ENCODE measurements at places on chromosomes 16 and 17.
A peak's percentile ranks its signal among the peaks of the same experiment; 100 is the strongest.

DNA sequence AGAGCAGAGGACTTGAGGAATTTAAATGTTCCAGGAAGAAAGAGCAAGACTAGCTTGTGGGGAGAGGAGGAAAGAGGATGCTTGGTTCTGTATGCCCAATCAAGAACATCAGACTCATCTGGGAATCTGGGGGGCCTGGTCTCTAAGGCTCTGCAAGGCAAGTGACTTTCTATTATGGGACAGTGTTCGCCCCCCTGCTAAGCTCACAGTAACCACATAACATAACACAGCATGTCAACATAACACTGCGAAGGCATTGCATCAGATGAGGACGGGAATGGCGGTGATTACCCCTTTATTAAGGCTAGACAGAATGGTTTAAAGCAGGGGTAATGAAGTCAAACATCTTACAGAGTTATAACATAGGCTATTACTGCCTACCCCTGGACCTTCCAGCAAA is 176.6 kb upstream of the IRX6 start:
- no peak for DNase-seq

DNA sequence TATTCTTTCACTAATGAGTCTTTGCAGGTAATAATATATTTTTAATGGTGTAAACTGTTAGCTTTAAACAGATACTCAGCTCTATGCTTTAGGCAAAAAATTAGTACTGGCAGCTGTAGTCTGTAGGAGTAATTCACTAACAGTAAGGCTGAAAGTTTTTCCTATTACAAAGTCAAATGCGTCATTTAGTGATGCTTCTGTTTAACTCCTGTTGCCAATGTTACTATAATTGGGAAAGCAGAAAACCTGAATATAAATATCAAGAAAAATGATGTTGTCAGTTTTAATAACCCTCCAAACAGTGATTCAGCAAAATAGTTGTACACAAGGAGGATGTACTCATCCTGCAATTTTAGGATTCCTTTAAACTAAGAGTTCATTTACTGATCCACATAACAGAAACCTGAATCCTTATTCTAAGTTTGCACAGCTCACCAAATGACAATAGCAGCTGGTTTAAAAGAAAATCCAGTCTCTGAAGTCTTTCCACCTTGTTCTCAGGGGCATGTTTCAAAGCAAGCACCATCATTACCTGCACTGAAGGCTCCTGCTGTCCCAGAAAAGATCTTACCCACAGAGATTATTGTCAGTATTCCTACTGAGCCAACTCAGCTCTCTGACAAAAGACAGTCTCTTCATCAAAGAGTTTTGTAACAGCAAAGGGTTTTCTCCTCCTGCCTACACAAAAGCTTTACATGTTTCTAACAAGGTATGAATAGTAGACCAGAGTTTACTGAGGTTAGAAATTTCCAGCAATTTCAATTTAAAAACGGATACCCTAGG is 4.2 kb downstream of the CDR2 start:
- no peak for DNase-seq

DNA sequence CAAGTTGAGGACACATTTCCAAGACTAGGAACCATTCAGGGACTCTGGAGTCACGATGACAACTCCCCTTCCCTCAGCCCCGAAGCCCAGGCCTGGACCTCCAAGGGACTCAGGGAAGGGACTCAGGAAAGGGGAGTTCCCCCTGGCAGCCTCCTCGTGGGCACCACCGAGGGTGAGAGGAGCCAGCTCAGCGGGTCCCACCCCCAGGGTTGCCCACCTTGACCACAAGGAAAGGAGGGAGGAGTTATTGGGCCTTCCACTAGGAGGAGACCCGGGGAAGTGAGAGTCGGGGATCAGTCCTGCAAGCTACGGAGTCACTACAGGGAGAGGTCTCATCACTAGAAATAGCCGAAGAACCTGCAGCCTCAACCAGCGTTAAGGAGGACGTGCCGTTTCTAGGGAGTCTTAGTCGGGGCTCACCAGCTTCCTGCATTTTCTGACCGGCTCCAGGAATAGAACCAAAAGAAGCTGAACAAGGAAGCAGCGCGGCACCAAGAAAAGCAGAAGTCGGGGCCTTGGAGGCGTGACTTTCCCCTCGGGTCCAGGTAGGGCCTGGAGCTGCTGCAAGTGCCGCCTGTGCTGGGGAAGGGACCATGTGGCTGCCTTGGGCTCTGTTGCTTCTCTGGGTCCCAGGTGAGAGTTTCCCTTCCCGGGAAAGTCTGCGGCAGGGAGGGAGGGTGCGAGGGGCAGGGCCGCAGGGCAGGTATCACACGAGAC is at the start of gene CD300A:
Gene CD300A (plus strand): TSS at position 524 of the 717 bp plus-strand sequence. CDS start 70 bp downstream, at position 594.
- DNase-seq, result peak; percentile 51

DNA sequence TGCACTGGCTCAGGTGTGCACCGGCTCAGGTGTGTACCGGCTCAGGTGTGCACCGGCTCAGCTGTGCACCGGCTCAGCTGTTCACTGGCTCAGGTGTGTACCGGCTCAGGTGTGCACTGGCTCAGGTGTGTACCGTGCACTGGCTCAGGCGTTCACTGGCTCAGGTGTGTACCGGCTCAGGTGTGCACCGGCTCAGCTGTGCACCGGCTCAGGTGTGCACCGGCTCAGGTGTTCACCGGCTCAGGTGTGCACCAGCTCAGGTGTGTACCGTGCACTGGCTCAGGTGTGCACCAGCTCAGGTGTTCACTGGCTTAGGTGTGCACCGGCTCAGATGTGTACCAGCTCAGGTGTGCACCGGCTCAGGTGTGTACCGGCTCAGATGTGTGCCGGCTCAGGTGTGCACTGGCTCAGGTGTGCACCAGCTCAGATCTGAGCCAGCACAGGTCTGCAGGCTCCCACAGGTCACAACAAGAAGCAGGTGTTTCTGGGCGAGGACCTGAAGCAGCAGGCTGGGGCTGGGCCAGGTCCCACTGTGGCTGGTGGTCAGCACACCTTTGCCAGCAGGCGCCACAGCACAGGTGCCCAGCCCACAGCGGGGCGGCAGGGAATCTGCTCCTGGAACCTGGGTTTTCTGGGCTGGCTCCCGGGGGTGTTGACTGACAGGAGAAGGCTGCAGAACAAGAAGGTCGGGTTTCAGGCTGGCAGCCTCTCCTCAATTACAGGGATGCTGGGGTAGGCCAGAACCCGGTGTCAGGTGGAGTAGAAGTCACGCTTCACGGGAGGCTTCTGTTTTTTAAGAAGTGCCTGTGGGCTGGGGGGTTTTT is 17.2 kb downstream of the METRNL start:
- DNase-seq, result no peak

DNA sequence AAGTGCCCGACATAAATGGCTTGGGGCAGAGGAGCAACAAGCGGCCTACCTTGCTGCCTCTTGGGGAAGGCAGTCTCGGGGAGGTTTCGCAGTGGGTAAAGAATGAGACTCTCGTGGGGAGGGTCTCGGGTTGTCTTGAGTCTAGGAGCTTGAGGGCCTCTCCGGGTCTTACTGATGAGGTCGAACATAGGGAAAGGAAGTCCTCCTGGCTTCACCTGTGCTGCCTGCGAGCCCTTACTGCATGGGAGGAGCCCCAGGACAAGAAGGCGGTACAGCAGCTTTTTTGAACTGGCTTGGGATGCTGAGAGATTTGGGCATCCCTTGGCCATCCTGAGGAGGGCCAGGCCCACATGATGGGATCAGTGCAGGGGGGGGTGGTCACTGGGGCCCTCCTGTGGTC is 71.4 kb downstream of the SPECC1 start:
- DNase-seq, result no peak

DNA sequence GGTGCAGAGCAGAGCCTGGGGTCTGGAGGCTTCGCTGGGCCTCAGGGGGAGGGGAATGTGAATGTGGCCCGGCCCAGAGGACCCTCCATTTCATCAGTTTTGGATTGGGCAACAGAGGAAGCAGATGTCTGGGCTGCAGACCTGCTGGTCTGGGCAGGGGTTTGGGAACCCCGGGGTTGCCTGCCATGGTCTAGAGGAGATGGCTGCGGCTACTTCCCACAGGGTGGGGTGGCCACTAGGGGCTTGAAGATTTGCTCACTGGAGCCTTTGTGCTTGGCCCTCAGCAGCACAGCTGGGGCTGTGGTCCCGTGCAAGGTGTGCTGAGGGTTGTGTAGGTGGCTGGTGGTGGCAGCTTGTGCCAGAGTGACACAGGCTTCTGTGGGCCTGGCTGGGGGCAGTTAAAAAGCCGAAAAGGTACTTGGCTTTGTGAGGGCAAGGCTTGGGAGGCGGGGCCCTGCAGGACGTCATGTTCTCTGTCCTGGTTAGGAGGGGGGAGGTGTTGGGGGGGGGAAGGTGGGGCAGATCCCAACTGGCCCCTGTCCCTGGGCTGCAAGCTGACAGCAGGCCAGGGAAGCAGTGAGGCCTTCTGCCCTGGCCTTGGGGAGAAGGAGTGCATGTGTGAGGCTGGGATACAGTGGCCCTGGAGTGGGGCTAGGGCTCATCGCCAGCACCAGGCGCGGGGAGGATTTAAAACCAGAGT is 98.0 kb downstream of the KPNA2 start:
- DNase-seq, result peak; percentile 83

DNA sequence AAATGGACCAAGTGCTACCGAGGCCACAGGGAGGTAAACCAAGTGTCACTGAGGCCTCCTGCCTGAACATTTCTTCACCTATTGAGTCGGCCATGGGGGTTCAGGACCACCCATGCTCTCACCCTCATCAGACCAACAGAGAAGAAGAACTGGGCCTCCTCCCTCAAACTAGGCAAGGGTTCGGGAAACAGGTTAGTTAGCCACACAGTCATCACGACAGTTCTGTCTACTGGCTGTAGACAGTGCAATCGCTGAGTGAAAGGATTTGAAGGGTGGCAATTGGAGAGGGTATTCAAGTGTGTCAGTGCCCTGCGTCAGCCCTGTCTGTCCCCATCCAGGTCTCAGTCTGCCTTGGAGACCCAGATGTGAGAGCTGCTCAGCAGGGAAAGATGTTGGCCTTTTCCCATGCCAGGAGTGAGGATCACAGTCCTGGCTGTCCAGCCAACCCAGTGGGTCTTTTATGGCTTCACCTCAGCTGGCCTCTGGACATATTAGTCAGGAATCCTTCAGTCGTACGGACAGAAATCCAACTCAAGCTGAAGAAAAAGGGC is 19.9 kb downstream of the TBX2 start:
- DNase-seq, result no peak

DNA sequence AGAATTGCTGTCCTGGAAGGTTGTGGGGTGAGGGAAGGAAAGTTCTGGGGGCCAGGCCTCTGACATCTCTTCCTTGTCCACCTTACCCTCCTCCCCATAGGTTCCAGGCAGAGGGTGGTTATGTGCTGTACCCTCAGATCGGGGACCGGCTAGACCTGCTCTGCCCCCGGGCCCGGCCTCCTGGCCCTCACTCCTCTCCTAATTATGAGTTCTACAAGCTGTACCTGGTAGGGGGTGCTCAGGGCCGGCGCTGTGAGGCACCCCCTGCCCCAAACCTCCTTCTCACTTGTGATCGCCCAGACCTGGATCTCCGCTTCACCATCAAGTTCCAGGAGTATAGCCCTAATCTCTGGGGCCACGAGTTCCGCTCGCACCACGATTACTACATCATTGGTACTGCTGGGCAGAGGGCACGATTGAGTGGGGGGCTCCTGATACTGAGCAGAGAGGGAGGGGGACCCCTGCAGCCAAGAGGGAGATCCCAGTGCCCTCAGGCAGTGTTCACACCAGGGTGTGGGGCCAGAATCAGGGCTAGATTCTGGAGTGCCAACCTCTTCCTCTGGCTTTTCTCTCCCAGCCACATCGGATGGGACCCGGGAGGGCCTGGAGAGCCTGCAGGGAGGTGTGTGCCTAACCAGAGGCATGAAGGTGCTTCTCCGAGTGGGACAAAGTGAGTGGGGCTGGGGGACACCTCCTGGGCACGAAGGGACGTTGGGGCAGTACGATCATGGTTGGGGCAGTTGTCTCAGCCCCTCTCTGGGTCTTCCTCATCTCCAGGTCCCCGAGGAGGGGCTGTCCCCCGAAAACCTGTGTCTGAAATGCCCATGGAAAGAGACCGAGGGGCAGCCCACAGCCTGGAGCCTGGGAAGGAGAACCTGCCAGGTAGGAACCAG is 3.1 kb downstream of the EFNB3 start:
- DNase-seq, result no peak

DNA sequence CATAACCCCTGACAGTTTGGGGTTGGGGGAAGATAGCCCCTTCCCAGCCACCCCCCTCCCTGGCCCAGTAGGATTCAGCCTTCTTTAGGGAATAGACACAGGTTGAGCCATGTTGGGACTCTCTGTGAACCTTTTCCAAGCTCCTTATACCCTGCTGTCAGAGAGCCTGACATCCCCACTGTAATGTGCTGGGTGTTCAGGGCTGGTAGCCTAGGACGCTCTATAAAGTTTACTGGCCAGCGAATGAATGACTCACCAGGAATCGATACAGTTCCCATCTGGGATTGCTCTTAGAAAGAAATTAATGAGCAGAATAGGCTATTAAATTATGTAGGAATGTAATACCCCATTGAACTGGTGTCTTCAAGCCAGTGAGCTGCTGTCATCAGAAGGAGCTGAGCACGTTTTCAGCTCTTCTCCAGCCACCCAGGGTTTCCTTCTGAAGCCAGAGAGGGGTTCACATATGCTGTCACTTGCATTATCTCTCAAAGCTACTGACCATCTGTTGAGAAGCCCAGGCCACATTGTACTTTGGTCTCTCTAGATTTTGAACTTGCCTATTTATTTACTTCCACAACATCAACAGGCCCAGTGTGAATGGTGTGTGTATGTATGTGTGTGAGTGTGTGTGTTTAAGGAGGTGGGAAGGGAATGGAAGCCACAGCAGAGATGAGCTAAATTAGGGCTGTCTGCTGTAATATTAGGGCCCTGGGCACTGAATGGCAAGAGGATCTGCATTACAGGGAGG is 64.9 kb downstream of the SPACA3 start:
- DNase-seq, result peak; percentile 8

DNA sequence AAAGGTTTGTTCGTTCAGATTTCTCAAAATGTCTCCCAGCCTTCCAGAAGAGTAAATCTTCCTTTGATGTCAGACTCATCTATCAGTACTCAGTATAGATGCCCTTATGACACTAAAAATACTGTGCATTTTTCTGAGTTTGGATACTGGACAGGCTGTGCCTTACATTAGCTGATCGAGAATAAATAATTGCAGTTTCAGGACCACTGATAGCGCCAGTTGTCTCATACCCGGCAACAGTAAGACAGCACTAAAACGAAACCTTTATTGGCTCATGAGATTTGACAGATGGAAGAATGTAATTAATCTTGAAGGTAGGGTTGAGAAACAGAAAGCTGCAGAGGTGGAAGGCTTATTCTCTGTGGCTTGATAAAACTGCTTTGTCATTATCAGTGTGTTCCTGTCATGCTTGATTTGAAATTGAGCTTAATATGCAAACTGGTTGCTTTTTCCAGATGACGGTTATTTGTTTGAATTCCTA is 1.2 kb downstream of the ATP6V0A1 start:
- DNase-seq, result no peak

GRCh38 chr16:71626018-71626857 is at the start of gene MARVELD3:
MARVELD3 (plus strand) TSS chr16:71626184; CDS start chr16:71626230, 46 bp downstream.
- peak; percentile 94 for DNase-seq

- no peak for DNase-seq
Measured at GRCh38 chr17:60093694-60094093, 15.0 kb upstream of the HEATR6 start.

GRCh38 chr16:35752012-35752772 is 2292.8 kb downstream of the TP53TG3F start:
- DNase-seq, result no peak
